ENCODE measurements at places on chromosomes 3 and 15.

DNA sequence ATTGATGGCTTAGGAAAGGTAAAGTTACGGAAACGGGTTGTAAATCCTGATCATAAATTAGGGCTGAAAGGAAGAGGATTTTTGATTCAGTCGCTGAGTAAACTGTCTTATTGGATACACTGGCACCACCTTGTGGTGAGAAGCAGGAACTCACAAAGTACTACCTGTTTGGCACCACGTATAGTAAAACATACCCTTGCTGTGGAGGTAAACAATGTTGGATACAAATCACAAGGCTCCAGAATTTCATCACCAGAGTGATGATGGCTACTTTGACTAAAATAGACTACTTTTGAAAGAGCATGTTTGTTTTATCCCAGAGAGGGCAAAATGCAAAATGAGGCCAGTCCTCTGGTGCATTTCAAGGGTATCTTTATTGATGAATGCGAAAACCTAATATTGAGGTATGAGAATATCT, 216.9 kb downstream of the IGSF11 start:
- peak; percentile 12 for DNase-seq

DNA sequence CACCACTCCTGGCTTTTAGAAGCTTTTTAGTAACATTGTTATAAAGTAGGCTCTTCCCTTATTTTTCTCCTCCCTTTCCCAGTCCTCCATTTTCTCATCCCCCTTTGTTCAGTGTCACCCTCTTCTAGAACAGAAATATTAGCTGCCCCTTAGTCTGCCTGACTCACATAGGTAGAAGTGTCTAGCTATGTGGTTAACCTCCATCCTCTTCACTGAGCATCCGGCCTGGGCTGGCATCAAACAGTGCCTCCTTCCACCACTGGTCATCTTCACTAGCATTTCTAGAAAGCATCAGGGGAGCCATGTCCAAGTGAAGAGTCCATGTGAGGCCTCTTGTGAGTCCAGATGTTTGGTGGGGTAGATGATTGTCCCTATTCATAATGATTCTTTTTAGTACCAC, 70.0 kb upstream of the SKOR1 start:
- DNase-seq: no peak

DNA sequence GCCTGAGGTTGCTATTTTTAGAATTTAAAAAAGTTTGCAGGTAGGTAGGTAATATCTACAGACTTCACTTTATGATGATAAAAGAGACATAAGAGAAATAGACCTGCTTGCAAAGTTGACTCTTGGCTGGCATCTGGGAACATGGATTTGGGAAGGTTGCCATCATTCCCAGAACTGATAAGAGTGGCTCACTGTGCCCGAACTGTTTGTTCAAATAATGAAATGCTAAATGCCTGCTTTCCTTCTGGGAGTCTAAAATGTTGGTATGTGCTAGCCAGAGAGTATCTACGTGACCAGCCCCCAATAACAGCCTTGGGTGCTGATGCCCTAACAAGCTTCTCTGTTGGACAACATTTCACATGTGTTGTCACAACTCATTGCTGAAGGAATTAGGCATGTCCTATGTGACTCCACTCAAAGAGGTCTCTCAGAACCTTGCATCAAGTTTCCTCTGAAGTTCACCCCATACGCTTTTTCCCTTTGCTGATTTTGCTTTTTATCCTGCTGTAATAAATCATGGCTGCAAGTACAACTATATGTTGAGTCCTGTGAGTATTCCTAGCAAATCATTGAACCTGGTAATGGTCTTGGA, 95.5 kb downstream of the FHIT start:
- DNase-seq: no peak

DNA sequence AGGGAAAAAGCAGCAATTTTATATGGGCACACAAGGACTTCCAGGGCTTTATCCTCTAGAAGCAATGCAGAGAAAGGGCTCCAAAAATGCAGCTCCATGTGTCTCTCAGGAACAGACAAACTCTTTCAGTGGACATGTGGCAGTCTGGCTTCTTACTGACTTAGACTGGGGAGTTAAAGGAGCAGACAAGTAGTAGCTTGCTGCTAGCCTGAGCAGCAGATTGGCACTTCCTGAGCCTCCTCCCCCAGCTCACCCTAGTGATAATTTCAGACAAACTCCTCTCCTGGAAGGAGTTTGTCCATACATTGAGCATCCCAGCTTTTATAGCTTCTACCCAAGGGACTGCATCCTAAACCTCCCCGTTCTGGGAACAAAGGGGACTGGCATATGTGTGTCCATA, 101.7 kb upstream of the MANF start:
- DNase-seq: no peak

- DNase-seq: no peak
These were observed 385.7 kb downstream of the CNTN4 start for GRCh38 chr3:2484162-2485026.

DNA sequence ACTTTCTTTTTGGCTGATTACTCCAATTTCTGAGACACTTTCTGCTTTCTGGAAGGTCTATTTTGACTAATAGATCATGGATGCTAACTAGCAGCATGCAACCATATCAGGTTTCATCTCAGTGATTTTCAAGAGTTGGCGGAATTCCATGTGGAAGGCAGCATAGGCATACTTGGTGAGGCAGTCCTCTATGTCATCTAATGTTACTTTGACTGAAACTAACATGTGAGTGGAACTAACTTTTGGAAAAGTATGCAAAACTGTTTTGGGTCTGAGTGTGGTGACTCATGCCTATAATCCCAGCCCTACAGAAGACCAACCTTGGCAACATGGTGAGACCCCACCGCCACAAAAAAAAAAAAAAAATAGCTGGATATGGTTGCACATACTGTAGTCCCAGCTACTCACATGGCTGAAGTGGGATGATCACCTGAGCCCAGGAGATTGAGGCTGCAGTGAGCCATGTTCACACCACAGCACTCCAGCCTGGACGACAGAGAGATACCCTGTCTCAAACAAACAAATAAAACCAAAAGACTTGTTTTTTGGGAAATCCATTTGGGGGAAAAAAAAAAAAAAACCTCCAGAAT, 1033.7 kb downstream of the ROBO1 start:
- DNase-seq: no peak

DNA sequence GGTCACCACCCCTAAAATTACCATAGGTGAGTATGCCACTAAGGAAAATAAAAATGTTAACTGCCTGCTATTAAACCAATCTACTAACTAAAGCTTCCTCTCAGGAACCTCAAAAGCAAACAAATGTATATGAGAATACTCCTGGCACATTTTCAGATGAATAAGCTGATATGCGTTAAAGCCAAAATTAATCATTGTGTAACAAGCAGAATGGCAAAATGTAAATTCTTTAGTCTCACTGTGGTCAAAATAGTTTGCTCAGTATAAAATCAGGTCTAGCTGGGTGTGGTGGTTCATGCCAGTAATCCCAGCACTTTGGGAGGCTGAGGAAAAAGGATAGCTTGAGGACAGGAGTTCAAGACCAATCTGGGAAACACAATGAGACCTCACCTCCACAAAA, 53.6 kb downstream of the SUMF1 start:
- no peak for DNase-seq

DNA sequence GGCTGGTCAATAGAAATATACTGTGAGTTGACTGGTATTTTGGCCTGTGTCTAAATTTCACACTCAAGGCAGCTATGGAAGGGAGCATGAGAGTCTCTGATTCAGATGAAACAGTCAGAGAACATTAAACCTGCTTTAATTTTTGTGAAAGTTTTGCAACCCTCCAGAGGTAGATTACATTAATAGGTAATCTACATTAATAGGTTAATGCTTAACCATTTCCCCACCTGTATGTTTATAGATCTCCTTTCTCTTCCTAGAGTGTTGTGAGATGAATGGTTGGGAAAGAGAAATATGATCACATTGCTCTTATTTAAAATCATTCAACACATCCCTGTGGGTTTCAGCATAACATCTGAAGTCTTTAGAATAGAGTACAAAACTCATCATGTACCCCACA, 586.9 kb upstream of the DPPA4 start:
- no peak for DNase-seq

DNA sequence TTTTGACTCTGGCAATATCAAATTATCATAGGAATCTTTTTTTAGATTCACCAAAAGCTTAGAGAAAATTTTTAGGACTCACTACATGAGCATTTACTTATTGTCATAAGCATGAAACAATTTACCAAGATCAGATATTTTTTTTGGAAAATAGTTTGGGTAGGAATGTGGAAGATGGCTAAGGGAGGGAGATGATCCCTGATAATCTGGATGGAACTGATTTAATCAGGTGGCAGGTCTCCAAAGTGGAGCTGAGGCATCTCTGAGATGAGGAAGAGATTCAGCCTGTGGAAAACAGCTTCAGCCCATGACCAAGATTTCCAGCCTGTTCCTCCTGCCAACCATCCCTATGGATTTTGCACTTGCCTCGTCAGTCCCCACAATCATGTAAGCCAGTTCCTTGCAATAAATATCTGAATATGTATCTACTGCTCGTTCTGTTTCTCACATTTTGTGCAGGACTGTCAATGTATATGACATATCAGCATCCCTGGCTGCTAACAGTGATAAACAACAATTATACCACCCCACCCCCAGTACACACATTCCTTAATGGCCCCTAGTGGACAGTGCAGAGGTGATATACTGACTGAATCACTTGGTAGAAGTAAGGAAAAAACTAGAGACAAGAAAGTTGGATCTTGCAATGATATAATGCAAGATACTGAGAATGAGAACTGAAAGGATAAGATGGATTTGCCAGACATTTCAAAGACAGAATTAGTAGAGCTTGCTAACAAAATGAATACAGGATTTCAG, 183.8 kb downstream of the NEK10 start:
- DNase-seq: no peak

GRCh38 chr15:72991026-72991425, 61.2 kb upstream of the NEO1 start:
- DNase-seq: no peak

GRCh38 chr15:92377083-92377789, 16.4 kb upstream of the ST8SIA2 start:
- no peak for DNase-seq

- no peak for DNase-seq
These were observed 142.3 kb upstream of the CHL1 start for GRCh38 chr3:54240-54639.

DNA sequence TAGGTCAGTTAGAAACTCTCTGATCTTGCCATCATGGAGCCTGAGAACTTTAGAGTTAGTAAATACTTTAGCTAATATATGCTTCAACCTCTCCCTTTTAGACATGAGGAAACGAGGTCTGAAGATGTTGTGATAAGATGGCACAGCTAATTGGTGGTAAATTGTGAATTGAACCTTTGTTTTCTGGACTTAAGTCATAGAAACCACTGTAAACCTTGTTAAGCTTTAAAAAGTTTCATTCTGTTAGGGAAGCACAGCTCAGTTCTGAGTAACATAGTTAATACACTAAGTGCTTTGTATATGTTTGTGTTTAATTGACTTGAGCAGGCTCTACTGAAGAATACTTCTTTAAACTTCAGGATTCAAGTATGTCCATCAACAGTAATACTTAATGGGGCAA, 108.6 kb downstream of the AKAP13 start:
- no peak for DNase-seq
